Temporal lobe (tissue), 4 donors: ENCODE measurements at places on chromosomes 3 and 15. TPM values are rescaled to one million over a fixed set of nuclear protein-coding genes. Genes with fewer than 3 reads are reported as not detected.

TRIM42 gene
- total RNA-seq: not detected

ADAMTS7 gene
- total RNA-seq: 10.6 TPM

CCDC39 gene
- total RNA-seq: 0.49 TPM

CSPG4 gene
- 6.6 TPM for total RNA-seq

PEX11A gene
- 7.9 TPM for total RNA-seq

RARB gene
- total RNA-seq: 8.1 TPM

CD86 gene
- total RNA-seq: 1.2 TPM

GOLGA6L7 gene
- not detected for total RNA-seq

CACNA1D gene
- 20.9 TPM for total RNA-seq

ROPN1 gene
- not detected for total RNA-seq

PLSCR4 gene
- 6.4 TPM for total RNA-seq

BAHD1 gene
- 7.6 TPM for total RNA-seq

MEX3B gene
- total RNA-seq: 55.3 TPM

A4GNT gene
- not detected for total RNA-seq

RAD51 gene
- 0.74 TPM for total RNA-seq

PLCH1 gene
- 12.0 TPM for total RNA-seq

USP13 gene
- total RNA-seq: 11.1 TPM

LMAN1L gene
- not detected for total RNA-seq

KCNAB1 gene
- 19.9 TPM for total RNA-seq

GPR160 gene
- total RNA-seq: 2.2 TPM

ATP10A gene
- 0.74 TPM for total RNA-seq

HHLA2 gene
- total RNA-seq: not detected

QRICH1 gene
- 140 TPM for total RNA-seq

GABPB1 gene
- total RNA-seq: 32.2 TPM

CCDC33 gene
- 0.25 TPM for total RNA-seq

SLC6A1 gene
- 54.6 TPM for total RNA-seq

DPPA2 gene
- total RNA-seq: not detected

FOXL2NB gene
- 0.25 TPM for total RNA-seq

PDIA3 gene
- total RNA-seq: 33.9 TPM

HPS3 gene
- total RNA-seq: 17.0 TPM

AADACL2 gene
- total RNA-seq: not detected

ADGRG7 gene
- total RNA-seq: under 0.01 TPM

SEMA5B gene
- 17.2 TPM for total RNA-seq

RHCG gene
- total RNA-seq: 1.7 TPM

IGF2BP2 gene
- 15.2 TPM for total RNA-seq

SCAMP5 gene
- total RNA-seq: 49.2 TPM

AHSG gene
- total RNA-seq: not detected

DAZL gene
- not detected for total RNA-seq

NEK10 gene
- total RNA-seq: 18.7 TPM

MME gene
- 1.2 TPM for total RNA-seq

GOLGA8O gene
- under 0.01 TPM for total RNA-seq

DTWD1 gene
- total RNA-seq: 17.7 TPM

NUSAP1 gene
- total RNA-seq: 16.7 TPM

GOLGA8Q gene
- total RNA-seq: 0.25 TPM

SLC22A13 gene
- under 0.01 TPM for total RNA-seq

MASP1 gene
- total RNA-seq: 42.0 TPM
